SK-N-MC (cell line): ENCODE measurements at places on chromosomes 1 and 21.

- no peak for DNase-seq
Measured at GRCh38 chr21:26087223-26087918, 83.2 kb downstream of the APP start.

DNA sequence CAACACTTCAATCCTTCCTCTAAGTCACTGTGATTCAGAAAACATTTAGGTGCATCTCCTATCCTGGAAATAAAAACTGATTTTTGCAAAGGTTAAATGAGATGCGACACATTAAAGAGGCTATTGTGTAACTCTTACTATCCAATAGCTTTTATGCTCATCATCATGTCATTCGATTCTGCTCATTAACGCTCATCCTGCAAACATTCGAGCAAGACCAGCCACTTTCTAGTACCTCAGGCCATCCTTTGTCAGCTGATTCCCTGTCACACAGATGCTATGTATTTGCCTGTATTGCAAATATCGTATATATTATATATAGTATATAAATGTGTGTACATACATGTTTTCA lies 131.6 kb downstream of the TLR5 start:
- no peak for DNase-seq

DNA sequence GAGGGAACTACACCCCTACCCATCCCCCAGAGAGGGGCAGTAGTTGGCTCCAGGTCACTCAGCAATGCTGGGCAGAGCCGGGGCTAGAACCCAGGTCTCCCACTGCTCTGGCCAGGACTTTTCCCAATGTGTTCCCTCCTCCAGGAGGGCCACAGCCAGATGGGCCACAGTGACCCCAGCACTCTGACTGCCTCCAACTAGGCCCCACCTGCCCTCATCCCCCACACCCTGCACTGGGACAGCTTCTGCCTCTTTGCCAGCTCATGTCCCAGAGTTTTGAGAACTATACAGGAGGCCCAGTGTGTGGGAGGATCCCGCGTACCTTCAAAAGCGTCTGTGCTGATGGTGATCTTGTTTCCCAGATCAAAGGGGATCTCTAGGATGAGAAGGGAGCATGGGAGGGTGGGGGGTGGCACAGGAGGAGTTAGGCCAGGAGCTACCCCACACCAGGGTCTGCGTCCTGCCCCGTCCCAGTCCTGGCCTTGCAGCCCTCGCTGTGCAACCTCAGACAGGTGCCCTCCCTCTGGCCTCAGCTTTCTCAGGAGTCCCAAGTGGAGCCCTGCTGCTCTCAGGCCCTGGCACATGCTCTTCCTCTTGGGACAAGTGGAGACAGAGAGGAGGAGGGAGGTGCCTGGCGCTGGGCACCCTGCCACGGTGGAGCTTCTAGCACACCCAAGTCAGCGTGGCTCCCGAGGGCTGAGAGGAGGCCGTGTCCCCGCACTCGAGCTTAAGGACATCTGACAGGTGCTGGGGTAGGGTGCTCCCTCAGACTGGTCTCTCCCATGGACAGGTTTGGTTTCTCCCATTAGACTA lies 22.0 kb downstream of the MYOM3 start:
- no peak for DNase-seq

DNA sequence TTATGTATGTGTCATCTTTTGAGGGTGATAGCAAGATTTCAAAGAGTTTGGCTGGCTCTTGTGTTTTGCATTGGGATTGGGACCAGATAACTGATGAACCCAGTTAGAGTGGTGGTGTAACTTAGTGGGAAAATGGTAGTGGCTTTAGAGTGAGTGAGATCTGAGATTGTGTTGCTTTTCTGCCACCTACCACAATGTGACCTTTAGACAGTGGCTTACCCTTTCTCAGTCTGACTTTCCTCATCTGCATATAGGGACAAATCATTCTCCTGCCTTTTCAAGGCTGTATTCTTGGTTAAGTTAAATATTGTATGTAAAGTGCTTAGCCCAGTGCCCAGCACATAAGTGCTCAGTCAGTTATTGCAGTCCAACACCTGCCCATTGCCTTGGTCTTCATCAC lies 31.3 kb downstream of the CENPF start:
- DNase-seq: no peak

DNA sequence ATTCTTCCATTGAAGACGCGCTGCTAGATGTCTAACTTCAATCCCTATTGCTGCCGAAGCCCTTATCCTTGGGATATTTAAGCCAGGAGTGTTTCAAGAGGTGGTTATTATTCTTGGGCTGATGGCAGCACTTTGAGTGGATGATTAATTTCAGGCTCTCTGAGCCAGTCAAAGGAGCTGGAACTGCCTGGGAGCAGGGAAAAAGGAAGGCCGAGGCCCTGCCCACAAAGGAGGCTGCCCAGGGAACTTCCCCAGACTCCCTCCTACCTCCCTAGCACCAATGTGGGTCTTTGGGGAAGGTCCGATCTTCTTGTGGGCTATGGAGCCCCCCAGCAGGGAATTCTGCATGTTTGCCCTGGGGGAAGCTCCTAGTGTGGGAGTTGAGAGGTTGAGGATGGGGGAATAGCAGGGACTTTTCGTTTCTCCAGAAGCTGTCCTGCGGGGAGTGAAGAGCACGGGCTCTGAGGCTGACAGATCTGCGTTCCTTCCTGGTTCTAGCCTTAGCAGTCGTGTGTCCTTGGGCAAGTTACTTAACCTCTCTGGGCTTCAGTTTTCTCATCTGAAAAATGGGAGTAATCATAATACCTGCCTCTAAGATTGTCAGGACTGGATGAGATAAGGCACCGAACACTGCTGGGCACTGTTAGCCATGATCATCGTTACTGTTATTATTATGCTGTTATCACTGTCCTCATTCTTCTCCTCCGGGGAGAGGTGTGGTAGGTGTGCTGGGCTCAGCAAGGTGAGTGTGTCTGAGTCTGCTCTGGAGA lies 6.3 kb downstream of the KCNQ4 start:
- no peak for DNase-seq
